A549 treated with CpdA at 1 μM for 4 hours (cell line): ENCODE measurements at places on chromosomes 7 and 10. TPM values are rescaled to one million over a fixed set of nuclear protein-coding genes. Genes with fewer than 3 reads are reported as not detected.

Gene VPS37D
- total RNA-seq = 2.2 to 5.4 TPM (median 4.5 TPM) in 5 replicates

Gene GPR22
- total RNA-seq = not detected in 5 replicates

Gene SBDS
- total RNA-seq = 99.6 to 117 TPM (median 104 TPM) in 5 replicates

Gene EBF3
- total RNA-seq = 0.11 to 0.21 TPM (median 0.16 TPM) in 5 replicates

Gene FAM204A
- 40.9 to 84.1 TPM (median 43.7 TPM) in 5 replicates for total RNA-seq

Gene SHH
- 1.2 to 1.6 TPM (median 1.4 TPM) in 5 replicates for total RNA-seq

Gene EFCAB10
- 2.9 to 4.1 TPM (median 3.4 TPM) in 5 replicates for total RNA-seq

Gene UPF2
- total RNA-seq = 15.4 to 21.1 TPM (median 16.3 TPM) in 5 replicates

Gene DLX5
- total RNA-seq = not detected in 5 replicates

Gene C10orf105
- 0.06 TPM in 1 of 5 replicates, not detected in the others for total RNA-seq

Gene RAB18
- total RNA-seq = 79.6 to 90.8 TPM (median 83.9 TPM) in 5 replicates

Gene CRHR2
- total RNA-seq = 0.03 TPM in 1 of 5 replicates, not detected in the others

Gene KCP
- total RNA-seq = 0.11 to 0.21 TPM (median 0.16 TPM) in 5 replicates

Gene SRRM3
- total RNA-seq = 5.6 to 8.2 TPM (median 7.6 TPM) in 5 replicates

Gene FGF8
- total RNA-seq = 0.09 to 0.27 TPM in 2 of 5 replicates, not detected in the others
